Nucleus accumbens (tissue), 56 donors: ENCODE measurements at places on chromosomes 3 and 15.

DNA sequence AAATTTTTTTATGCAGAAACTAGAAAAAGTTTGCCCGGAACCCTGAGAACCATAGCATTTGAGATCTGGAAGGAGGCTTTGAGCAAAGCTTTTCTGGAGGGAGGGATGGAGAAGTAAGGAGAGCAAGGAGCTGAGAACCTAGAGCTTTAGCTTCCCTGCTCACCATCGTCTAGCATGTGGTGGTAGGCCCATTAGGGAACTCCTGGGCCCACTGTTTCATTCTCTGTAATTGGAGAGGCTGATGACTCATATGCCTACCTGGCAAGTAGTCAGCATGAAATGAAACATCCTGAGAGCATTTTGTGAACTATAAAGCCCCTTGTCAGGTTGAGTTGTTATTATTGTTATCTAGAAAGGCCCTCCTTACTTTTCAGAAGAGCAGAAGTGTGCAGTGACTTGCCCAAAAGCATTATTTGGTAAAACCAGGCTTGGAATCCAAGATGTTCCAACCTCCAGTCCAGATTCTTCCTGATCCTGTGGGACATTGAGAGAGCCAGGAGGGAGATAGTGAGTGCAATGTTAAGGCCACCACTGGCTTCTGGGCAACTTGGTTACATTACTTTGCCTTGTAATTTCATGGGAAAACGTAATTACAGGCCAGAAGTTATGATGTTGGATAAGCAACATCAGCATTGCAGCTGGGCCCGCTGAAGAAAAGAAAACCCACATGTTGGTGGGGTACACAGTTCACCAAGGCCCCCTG is 104.5 kb upstream of the BFSP2 start:
- no peak for DNase-seq

- DNase-seq = no peak
Measured at GRCh38 chr3:73504239-73504638, 120.5 kb downstream of the PDZRN3 start.

DNA sequence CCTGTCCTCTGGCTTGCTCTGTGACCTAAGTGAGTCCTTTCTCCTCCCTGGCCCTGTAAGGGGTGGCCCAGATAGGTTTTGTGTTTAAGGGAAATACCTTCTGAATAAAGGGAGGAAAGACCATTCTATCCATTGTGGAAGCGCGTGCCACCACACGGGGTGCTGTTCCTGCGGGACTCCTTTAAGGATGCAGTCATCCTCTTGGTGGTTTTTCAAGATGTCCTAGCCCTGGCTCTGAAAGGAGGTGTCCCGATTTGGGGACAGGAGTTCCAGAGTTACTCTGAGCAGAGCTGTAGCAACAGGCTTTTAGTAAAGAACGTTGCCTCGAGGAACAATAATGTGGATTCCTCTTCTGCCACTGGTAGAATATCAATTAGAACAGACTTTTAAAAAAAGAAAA is 9.6 kb downstream of the SLC6A6 start:
- no peak for DNase-seq

DNA sequence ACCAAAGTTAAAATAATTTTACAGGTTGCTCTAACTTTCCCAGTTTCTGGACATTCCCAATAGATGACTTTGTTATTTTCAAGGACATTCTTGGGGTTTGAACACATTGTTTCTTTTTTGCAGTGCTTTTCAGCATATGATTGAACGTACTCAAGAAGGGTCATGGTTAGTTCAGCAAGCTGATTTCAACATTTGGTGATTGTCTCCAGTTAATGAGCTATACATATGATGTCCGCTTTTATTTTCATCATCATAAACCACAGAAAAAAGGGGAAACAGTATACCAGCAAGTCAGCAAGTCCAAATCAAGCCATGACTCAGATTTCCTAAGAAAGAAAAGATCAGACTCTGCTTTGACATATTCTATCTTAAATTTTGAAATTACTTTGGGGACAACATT is 69.4 kb downstream of the B3GALNT1 start:
- no peak for DNase-seq

GRCh38 chr15:68415501-68416157 is 16.3 kb downstream of the ITGA11 start:
- DNase-seq = no peak

- no peak for DNase-seq
Measured at GRCh38 chr15:81293728-81294515, 30.0 kb downstream of the STARD5 start.

GRCh38 chr15:81097116-81097889 is 36.8 kb upstream of the CFAP161 start:
- no peak for DNase-seq

DNA sequence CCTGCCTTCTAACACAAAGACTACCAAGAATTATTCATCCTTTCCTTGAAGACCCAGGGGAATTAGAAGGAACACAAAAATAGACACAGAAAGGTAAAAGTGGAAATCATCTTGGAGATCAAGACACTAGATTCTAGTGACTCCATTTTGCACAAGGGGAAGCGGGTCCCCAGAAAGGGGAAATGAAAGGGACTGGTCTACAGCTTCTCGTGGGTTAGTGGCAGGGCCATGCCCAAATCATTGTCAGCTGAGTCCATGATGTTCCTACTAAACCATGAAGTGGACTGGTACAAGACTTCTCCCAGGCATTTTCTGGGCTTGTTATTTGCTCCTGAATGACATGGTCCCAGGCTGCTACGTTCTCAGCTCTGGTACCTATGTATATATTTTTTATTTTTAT is 230.7 kb upstream of the TPRG1 start:
- no peak for DNase-seq

- DNase-seq = no peak
Measured at GRCh38 chr15:77641999-77642398, 9.3 kb upstream of the LINGO1 start.

- no peak for DNase-seq
Measured at GRCh38 chr3:118772547-118773011, 262.1 kb downstream of the IGSF11 start.

DNA sequence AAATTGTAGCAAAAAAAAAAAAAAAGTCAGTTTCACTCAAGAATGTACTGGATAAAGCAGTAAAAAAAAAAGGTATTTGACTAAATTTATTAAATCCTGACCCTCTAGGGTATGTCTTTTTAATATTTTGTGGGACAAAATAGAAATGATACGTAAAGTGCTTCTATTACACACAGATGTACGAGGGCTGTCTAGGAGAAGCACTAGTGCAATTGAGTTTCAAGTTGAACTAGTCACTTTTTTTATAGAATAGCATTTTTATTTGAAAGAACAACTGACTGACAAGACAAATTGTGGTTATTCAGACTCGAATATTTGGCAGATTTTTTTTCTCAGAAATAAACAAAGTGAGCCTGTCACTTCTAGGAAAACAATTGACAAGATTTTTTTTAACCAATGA is 49.0 kb downstream of the CCDC54 start:
- DNase-seq = no peak

DNA sequence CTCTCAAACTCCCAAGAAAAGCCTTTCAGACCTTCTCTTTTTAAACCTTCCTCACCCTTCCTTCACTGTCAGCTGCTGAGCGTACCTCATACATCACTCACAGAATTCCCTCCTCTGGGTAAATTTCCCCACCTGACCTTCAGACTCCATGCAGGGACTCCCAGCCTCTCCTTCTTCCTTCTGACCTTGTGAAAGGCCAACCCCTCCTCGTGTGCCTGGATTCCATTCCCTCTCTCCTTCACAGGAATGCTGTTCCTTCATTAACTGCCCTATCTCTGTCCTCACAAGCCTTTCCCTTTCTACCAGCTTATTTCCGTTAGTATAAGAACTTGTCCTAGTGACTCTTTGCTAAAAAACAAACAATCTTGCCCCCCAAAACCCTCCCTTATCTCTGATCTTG is 69.7 kb upstream of the MME start:
- DNase-seq = no peak
